ENCODE measurements at places on chromosomes 16 and 17.

- H3K36me3 ChIP-seq: no peaks in the 10 kb centered on the region
- no peak overlapping the region for H3K27ac ChIP-seq
- peaks cover 12% of the 10 kb centered on the region for H3K27me3 ChIP-seq
- no peaks in the 10 kb centered on the region for H3K4me1 ChIP-seq
Measured at GRCh38 chr16:82231008-82231787, 61.2 kb upstream of the MPHOSPH6 start.

DNA sequence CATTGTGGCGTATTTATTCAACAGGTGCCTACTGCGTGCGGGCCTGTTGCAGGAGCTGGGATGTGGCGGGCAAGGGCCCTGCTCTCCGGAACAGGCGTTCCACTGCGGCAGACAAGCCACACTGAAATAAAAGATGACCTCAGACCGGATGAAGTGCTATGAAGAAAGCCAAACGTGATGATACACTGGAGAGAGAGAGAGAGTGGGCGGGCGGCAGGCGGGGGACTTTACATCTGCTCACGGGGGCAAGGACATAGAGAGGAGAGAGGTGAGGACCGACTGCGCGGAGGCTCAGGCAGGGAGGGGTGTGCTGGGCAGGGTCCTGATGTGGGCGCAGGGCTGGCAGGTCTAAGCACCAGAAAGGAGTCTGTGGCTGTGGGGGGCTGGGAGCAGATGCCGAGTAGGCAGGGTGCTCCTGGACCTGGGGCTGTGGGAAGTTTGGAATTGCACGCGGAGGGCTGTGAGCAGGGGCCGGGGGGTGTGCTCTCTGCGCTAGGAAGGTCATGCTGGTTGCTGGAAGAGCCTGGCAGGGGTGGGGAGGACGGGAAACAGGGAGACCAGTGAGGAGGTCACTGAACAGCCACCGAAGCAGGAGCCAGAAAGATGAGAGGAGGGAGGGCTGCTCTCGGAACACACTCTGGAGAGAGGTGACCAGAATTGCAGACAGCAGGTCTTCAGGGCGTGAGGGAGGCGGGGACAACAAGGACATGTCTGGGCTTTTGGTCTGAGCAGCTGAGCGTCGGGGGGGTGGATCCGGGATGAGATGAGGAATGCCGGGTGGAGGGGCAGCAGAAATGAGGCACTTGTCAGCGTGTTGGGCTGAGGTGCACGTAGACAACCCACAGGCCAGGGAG, 9.9 kb downstream of the MXRA7 start:
- no peaks in the 10 kb centered on the region for H3K36me3 ChIP-seq
- peaks cover 52% of the 10 kb centered on the region for H3K4me1 ChIP-seq
- no peak for DNase-seq
- H3K27ac ChIP-seq: peak overlapping the region; percentile 95
- H3K4me3 ChIP-seq: peak overlapping the region; percentile 15
- no peaks in the 10 kb centered on the region for H3K27me3 ChIP-seq

- no peak for DNase-seq
- no peaks in the 10 kb centered on the region for H3K36me3 ChIP-seq
- peaks cover 23% of the 10 kb centered on the region for H3K4me1 ChIP-seq
- H3K27me3 ChIP-seq: no peaks in the 10 kb centered on the region
- no peak overlapping the region for H3K27ac ChIP-seq
Measured at GRCh38 chr17:58316260-58316960, 12.2 kb downstream of the TSPOAP1 start.

DNA sequence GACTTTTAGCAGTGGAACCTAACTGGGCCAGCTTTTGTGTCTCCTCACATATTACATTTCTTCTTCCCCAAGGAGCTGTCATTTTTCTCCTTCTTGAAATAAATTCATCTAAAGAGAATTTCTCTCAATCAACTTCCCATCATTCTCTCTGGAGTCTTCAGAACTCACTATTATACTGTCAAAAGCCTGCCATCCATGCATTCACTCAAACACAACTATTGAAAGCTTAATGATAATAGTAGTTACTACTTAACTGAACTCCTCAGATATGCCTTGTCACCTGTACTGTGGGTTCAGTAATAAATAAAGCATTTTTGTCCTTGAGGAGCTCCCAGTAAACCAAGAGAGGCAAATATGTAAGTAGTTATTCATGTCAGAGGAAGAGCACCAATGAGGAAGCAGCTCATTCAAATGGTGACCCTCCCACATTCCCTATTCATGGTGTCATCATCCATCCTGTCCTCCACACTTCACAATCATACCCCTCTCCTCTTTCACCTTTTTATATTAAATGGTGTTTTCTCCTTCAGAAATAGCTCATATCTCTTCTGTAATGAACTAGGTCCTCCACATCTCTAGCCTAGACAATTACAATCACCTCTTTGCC, 162.6 kb downstream of the CA10 start:
- DNase-seq: no peak
- no peaks in the 10 kb centered on the region for H3K4me1 ChIP-seq
- H3K36me3 ChIP-seq: no peaks in the 10 kb centered on the region
- H3K27ac ChIP-seq: no peak overlapping the region
